GF-D8 (cell line): ENCODE measurements at places on chromosomes 4 and X.

GRCh38 chrX:130321550-130321949 is 18.2 kb upstream of the SLC25A14 start:
- DNase-seq = no peak

DNA sequence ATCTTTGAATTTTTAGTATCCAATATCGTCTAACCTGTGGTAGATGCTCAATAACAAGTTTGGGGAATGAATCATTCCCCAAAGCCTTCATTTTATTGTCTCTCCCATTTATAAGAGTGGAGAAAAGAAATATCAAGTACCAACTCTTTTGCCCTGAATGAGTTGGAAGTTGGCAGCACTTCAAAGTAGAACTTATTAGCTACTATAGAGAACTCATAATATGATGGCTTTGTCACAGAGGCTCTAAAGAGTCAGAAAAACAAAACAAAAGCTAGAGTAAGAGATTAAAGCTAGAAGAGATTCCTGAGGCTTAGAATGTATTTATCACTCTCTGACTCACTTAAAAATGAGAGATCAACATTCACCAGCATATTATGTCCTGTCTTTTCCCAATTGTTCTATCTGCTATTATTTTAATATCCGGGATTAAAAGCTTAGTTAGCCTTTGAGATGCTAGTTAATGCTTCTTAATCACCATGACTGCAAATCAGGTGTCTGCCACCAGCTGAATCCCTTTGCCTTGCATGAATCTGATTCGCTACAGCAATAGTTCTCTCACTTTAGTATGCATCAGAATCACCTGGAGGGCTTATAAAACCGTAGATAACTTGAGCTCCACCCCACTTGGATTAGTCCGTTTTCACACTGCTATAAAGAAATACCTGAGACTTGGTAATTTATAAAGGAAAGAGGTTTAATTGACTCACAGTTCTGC is 77.9 kb downstream of the PALLD start:
- no peak for DNase-seq

DNA sequence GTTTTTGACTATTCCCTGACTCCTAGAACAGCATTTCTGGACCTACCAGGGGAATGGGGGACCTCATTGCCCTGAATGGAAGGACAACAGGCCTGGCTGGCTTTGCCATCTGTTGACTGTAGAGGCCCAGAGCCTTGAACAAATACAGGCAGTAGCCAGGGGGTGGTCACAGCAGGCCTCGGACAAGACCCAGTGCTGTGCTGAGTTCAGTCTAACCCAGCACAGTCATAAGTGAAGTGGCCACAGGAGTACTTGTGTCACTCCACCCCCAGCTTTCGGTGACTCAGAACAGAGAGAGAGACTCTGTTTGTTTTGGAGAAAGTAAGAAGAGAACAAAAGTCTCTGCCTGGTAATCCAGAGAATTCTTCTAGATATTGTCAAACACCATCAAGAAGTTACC is 310.0 kb downstream of the PRR32 start:
- DNase-seq = no peak

DNA sequence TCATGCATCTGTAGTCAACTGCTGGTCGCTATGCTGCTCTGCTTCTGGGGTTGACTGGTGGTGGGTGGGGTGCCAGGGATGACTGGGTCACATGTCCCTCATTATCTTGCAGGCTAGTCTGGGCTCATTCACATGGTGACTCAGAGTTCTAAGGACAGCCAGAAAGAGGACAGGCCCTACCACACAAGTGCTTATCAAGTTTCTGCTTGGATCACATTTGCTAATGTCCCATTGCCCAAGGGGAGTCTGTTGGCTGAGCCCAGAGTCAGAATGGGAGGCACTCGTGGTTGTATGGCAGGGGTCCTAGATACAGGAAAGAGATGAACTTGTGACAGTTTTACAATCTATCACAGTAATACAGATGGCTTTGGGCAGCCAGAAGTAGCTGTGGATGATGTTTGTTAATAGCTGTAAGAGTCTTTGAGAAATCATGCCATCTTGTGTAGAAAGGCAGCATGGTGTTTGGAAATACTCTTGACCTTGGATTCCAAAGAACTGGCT is 221.3 kb downstream of the GPAT3 start:
- DNase-seq = no peak

GRCh38 chr4:183260491-183261151 is 59.5 kb downstream of the CLDN22 start:
- DNase-seq = no peak

GRCh38 chrX:2406891-2407518 is 93.8 kb downstream of the DHRSX start:
- DNase-seq = no peak

DNA sequence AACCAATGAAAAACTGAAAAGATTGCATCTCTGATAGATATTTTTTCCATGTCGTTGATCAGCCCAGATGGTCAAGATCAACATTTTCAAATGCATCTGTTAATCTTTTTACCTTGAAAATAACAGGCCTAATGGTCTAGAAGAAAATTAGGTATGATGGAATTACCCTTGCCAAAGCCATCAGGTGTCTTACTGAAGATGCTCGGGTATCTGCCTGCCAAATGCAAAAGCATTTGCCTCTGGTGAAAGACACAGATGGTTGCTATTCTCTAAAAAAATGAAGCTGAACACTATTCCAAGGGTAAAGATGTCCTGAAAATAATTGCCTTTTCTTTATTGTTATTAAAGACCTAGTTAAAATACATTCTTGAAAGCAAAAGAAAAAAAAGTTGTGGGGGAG is 126.0 kb downstream of the FNIP2 start:
- DNase-seq = no peak

DNA sequence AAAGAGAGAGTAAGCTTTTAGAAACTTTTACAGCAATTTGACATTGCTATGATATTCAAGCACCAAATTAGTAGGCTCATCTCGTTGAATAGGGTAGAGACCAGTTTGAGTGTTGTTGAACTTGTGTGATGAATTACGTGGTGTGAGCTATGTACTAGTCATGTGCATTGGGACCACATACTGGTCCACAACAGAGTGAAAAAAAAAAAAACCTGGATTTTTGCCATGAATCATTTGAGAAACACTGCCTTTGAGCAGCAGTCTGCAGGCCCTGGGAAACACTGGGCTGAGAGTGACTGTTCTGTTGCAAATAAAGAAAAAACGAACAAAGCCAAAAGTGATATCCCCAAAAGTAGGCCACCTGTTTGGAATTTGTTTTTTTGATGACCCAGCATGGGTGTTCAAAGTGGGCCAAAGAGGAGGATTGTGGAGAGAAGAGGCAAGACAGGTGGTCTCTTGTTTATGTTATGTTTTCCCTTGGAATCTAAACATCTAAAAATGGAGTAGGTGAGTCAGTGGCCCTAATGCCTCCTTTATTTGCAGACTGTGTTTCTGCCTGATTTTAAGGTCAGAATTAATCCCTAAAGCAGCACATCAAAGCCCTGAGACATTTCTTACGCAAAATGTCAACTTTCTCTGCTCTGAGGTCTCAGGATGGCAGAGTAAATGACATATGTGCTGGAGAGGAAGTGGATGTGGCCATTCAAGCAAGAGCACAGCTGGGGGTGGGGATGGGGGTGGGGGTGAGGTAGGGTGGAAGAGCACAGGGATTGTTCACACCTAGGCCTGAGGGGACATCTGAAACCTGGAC is 33.5 kb downstream of the TAF7L start:
- DNase-seq = no peak

DNA sequence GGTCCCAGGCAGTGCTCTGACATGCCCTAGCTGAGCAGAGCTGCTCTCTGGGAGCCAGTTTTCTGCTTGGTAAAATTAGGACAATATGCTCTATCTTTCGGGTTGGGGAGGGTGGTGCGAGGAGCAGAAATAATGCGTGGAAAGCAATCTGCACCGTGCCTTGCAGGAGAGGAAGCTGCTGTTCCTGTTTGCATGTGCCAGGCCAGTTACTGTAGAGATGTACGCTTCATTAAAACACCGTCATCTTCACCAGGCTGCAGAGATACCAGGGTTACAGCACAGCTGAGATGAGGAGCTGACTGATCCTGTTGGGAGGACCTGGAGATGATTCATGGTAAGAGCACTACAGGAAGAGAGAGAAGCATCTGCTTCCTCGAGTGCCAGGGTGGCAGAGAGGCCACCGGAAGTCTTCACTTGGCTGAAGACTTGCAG is 29.5 kb upstream of the IRF2 start:
- no peak for DNase-seq

DNA sequence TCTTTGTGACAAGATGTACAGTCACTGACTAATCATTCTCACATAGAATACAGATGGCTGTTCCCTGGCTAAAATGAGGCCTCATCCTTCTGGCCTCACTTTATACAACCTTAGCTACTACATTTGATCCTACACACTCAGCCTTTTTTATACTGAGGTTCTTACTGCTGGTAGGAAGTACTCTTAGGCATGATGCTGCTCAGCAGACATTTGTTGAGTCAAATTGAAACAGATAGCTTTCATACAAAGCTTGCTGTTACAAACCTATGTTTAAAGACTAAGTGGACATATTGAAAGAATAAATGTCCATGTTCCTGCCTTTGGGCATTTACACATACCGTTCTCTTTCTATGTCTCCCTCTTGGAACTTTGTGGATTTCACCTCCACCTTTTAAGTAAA is 154.9 kb downstream of the NPFFR2 start:
- DNase-seq = no peak

- no peak for DNase-seq
Measured at GRCh38 chrX:14832151-14832550, 40.7 kb downstream of the FANCB start.

DNA sequence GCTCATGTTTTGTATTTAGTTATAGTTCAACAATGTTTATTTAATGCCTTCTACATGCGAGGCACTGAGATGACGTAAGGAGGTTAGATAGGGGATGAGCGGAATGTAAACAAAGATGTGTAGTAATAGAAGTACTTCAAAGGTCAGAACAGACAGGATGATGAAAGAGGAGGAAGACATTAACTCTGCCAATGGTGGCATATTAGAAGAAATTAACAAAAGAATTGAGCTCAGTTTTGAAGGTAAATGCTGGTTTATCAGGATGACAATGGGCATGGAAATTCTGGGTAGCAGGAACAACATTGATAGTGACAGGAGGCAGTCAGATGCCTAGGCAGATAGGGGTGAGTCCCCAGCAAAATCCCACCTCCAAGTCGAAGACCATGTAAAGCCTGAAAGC is 62.3 kb upstream of the PGRMC2 start:
- no peak for DNase-seq

DNA sequence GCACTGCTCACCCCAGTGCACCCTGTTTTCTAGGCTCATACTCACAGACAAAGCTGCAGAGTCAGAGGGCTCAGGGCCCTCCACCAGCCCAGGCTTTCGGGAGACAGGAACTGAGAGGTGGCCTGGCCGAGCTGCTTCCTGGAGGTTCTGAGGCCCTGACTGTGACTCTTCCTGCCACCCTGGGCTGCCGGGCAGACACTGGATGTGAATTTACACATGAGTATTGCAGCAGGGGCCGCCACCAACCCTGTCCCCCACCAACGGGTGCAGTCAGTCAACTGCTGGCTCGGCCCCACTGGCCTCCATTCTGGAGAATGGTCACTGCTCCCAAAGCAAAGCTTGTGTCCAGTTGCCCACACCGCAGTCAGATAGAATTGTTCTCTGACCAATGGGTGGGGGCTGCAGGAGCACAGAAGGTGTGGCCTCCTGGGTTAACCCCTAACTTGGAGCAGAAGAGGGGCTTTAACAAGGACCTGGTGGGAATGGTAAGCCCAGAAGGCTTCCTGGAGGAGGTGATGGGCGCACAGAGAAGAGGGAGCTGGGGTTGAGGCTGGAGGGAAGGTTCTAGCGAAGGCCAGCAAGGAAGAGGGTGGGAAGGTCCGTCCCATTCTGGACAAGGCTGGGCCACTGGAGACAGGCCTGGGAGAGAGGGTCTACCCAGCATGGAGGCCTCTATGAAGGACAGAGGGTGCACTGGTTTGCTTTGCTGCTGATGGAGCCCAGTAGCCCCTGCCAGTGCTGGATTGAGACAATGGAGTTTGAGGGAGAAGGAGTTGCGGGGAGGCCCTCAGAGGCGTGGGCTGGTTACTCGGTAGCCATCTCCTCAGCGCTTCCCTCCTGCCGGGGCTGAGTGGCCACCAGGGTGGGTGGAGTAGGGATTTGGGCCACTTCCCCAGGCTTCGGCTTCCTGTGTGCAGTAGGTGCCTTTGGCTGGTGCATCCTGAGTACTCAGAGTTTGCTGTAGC is 135.3 kb downstream of the CPZ start:
- no peak for DNase-seq

DNA sequence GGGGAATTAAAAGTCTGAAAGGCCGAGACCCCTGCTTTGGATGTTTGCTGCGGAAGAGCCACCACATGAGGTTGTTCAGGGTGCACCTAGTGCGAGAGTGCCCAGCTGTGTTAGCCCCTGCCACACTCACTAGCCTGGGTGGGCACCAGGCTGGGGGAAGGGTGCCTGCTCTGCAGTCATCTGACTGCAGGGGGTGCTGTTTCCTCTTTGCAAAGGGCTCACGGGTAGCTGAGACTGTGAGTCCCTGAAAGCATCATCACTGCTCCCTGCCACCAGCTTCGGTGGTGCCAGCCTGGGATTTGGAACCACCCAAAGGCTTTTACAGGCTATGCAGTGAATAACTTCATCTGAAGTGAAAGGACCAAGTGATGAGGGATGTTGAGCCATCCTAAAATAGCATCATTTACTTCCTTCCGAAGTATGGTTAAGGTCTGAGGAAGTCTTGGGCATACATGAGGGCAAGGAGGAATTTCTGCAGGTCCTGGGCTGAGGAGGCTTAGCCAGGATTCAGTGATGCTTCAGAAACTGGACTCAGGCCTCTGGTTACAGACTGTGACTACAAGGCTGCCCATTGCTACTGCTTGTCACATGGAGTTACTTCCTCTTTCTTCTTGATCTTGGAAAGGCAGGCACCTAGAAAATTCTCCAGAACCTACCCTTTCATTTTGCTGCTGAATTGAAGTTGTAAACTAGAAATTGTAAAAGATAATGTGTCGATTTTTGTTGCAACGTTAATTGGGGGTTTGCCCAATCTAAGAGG is 293.2 kb upstream of the PRPS2 start:
- DNase-seq = no peak

- no peak for DNase-seq
Measured at GRCh38 chr4:29262986-29263385, 1457.2 kb upstream of the PCDH7 start.

DNA sequence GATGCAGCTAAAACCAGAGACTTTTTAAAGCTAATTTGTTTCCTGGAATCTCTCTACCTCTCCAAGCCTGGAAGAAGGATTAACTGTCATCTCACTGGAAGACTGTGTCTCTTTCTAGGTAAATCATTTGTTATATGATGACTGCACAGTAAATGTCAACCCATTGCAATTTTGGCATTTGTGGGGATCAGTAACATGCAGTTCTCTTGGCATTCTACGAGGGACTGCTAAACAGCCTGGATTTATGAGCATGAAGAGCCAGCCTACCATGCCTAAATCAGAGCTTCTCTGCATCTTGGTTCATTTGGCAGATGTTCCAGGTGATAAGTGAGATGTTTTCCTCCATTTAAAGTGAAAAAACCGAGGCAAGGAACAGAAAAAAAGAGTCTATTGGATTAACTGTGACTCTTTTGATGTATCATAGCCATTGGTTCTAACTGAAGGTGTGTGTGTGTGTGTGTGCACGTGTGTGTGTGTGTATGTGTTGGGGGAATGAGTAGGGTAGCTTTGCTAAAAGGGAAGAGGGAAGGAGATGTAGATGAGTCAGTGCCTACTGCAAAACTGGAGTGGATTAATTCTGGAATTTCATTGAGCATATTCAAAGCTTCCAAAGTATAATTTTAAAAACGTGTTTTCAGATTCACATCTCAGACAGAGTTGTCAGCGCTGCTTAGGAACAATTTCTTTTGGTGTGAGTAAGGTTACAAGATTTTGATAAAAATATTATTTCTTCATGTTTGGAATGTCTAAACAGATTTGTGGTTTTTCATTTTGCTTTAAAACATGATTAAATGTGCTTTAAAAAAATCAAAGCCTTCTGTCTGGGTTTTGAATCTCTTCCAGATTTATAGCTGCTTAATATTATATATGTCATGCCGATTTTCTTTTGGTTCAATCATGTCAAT is 123.2 kb upstream of the LNX1 start:
- DNase-seq = no peak
